ENCODE measurements at places on chromosomes 11 and 22.

GRCh38 chr11:10568486-10568941, at the start of gene LYVE1:
LYVE1 (minus strand) TSS chr11:10568665; CDS start chr11:10568532, 133 bp downstream.
- DNase-seq = no peak

DNA sequence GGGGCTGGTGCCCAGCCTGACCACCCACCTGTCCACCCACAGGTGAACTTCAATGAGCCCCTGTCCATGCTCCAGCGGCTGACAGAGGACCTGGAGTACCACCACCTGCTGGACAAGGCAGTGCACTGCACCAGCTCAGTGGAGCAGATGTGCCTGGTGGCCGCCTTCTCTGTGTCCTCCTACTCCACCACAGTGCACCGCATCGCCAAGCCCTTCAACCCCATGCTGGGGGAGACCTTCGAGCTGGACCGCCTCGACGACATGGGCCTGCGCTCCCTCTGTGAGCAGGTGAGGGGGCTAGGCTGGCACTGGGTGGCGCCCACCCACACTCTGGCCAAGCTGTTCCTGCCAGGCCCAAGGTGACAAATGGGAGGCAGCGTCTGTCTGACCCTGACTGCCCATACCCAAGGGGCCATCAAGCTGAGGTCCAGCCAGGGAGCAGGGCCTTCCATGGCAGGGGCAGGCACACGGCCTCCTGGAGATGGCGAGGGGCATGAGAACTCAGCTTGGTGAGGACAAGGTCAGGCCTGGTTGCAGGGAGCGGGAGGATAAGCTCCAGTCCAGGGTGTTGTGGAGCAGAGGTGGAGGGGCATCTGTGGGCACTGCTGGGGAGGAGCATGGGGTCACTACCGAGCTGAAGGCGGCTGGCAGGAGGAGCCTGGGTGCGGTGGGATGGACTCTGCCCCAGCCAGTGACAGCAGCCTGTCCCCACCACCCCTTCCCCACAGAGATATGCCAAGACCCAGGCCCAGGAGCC, 77.7 kb downstream of the MORC2 start:
- DNase-seq = peak; percentile 58

GRCh38 chr11:61774411-61774810, 18.0 kb downstream of the TMEM258 start:
- peak; percentile 35 for DNase-seq

DNA sequence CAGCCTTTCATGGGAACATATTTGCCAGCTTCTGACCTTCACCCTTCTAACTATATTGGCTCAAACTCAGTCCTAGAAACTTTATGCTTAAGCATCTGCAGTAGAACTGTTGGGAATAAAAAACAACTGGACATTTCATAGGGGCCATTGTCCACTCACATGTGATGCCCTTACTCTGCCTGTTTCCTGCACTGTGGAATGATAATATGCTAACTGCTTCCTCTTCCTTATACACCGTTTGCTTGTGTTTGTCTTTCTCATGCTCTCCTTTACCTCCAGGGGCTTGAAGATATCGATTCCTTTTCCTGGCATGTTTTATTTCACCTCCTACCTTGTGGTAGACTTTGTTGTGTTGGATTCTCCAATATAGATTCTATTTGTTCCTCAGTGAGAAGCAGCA, 333.0 kb upstream of the DDI1 start:
- DNase-seq = no peak

GRCh38 chr11:46901156-46901555, 17.2 kb downstream of the LRP4 start:
- DNase-seq = no peak

DNA sequence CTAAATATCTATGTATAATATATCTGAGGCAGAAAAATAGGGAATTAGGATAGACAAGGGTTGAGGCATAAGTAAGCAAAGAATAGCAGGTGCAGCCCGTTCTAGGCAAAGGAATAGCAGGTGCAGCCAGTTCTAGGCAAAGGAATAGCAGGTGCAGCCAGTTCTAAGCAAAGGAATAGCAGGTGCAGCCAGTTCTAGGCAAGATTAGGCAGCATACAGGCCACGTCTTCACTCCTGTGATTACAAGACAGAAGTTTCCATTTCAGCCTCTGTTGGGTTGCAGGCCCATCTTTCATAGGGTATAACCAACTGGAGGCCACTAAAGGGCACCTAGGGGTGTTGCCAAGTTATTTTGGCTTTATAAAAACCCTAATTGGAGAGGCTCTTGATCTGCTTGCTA, 28.8 kb upstream of the CHORDC1 start:
- DNase-seq = no peak

- peak; percentile 81 for DNase-seq
These were observed 1.4 kb downstream of the PLXNB2 start for GRCh38 chr22:50305923-50306566.

GRCh38 chr22:25183949-25184619, 15.6 kb upstream of the CRYBB3 start:
- DNase-seq = no peak

DNA sequence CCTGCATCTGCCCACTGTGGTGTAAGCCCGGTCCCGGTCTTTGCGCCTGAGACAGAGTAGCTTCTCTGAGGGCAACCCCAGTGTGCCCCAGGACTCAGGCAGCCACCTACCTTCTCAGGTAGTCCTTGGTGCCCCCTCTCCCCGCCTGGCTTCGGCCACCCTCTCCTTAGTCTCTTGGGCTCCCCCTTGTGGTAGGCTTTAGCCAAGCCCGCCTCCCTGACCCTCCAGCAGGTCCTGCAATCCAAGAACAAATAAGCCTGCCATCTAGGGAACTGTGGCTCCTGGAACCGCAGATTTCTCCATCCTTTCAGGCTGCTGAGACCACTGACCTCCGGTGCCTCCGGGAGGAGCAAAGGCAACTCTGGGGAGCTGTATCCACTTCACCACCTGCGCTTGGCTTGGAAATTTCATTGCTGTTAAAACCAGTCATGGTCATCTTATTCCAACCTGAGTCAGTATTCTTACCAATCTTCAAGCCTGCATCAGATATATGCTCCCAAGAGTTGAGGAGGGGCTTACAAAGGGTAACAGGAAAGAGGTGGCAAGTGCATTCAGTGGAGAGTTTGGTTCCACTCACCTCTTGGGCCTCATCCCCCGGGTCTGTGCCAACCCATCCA, 52.8 kb upstream of the TENM4 start:
- DNase-seq = peak; percentile 89

GRCh38 chr11:14262271-14262846, 96.6 kb downstream of the RRAS2 start:
- DNase-seq = no peak

DNA sequence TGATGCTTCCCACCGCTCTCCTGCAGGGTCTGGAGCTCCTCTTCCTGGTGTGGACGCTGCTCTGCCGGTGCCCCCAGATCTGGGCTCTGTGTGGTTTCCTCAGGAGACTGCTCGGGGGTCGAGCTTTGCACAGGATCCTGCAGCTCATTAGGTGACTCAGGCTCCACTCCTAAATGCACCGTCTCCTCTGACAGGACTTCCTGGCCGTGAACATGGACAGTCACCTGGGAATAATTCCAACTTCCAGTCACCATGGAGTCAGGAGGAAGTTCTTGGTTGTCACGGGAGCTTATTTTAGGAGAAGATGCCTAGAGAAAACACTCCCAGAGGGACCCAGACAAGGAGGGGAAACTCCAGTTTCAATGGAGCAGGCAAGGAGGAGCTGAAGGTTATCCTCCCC, 11.9 kb downstream of the ZNF202 start:
- no peak for DNase-seq

DNA sequence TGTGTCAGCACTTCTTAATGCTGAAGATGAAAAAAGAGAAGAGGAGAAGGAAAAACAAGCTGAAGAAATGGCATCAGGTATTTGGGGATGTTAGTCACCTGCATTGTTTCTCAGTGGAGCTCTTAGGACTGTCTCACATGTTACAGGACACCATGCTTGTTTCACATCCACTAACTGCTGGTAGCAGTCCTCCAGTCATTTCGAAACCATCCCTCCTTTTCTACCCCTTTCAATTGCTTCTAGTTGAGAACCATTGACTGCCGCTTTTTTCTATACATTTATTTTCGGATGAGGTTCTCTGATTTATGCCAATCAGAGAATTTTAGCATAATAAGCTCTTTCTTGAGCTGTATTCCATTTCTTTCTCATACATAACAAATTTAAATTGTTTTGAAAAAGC, 21.5 kb downstream of the BIRC2 start:
- DNase-seq = no peak

DNA sequence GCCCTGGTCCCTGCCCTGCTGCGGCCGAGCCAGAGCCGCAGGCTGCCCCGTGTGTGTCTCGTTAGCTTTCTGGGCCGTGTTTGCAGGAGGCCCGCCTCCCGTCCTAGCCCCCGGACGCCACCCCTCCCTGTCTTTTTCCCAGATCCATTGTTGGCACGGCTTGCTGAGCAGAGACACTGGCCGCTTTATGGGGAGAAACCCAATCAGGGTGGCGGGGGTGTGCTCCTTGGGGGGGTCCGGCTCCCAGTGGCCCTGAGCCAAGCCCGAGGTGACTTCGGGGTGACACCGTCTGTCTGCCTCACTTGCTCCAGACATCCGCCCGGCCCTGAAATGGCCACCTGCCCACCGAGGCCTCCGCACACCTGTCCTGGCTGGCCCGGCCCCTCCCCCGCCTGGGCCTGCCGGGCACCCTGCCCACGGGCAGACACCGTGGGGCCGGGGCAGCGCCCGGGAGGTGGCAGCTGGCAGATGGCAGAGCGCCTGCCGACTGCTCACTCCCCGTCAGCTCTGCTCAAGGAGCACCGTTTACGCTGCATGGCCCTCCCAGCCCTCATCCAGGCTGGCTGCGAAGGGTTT, 43.1 kb upstream of the PPARA start:
- no peak for DNase-seq

- no peak for DNase-seq
These were observed 21.5 kb downstream of the PRRG4 start for GRCh38 chr11:32851251-32851650.

All from nephron progenitor cell (in vitro differentiated cells).